ENCODE measurements at places on chromosomes 12 and 14.

DNA sequence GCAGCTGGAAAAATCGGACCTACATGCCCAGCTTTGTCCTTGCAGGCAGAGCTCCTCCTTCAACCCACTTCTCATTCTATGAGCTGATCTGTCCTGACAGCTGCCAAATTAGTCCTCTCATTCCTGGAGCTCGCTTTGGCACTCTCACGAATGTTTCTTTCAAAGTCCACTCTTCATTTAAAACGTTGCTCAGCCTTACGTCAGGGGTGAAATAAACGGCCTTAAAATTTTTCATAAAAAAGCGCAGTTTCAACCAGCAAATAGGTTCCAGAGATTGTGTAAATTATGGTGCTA lies 120.9 kb upstream of the HIF1A start:
- DNase-seq, result no peak

- no peak for DNase-seq
Measured at GRCh38 chr14:72783741-72784140, 110.2 kb downstream of the DPF3 start.

DNA sequence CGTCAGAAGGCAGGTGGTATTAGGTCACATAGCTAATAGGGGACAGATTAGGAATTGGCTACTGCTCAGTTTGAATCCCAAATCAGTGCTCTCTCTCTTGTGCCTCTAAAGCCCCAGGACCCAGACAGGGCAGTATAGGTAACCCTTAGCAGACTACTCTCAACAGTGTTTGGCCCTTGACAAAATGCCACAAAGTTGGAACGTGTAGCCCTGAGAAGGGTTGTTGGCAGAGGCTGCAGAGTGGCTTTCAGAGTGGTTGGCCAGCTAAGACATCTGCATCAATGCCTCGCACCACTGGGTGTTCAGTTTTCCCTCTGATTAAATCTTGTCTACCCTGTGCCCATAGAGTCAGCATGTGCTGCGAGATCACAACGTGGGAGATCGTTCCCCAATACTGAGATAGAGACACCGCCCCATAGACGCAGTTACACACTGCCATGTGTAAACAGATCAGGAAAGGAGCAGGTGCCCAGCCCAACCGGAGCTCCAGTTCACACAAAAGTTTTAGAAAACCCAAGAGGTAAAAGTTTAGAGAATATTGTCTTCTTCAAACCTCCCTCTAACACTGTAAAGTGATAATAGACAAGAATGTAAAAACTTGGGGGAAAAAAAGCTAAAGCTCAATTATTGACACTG lies 48.3 kb downstream of the EML1 start:
- DNase-seq, result no peak

- DNase-seq, result peak; percentile 73
Measured at GRCh38 chr14:72723858-72724530, 169.9 kb downstream of the DPF3 start.

DNA sequence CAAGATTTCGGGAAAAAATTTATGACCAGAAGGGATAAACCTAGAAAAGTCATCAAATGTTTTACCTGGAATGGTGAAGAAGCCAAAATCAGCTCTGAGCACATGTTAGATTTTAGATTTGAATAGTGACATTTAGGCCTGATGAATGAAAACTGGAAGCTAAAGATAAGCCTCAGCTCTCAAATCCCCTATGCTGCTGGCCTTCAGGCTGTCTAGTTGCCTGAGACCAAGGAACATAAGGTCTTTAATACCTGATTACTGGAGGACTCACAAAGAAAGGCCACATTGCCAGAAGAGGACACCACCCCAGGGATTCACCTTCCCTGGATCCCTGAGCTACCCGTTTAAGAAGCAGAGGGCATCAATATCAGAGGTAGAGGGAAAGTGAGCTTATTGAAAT lies 56.6 kb downstream of the BCL2L14 start:
- DNase-seq, result no peak

- DNase-seq, result no peak
Measured at GRCh38 chr14:26959972-26960660, 362.3 kb upstream of the NOVA1 start.
